ENCODE measurements at places on chromosomes 7 and 10.

GRCh38 chr10:13632884-13633440 lies 46.2 kb downstream of the PRPF18 start:
- no peak for DNase-seq

- DNase-seq: no peak
Measured at GRCh38 chr10:30111340-30112022, 52.1 kb upstream of the JCAD start.

DNA sequence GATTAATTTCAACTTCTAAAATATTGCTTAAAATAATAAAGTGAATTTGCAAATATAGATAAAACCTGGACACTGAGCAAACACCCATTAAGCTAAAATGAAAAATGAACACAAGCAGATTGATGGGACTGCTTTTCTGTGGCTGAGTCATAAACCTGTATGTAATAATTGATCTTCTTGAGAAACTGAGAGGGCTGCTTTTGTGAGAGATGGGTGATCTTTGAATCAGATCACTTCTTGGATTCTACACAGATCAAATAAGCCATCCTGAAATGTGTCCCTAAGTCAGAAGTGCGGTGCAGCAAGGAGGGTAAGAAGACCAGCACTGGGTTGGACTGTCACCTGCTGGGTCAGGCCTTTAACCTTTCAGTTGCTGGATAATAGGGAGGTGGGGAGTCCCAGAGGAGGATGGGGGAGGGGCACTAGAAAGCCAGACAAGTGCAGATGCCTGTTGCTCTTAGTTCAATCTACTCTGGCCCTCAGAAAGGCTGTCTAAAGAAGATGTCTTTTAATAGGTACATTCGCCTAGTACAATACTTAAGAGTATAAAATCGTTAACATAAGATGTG lies 178.2 kb upstream of the NAMPT start:
- no peak for DNase-seq

GRCh38 chr7:151537818-151538561 lies 18.3 kb upstream of the RHEB start:
- DNase-seq: no peak

GRCh38 chr7:134495546-134495945 lies 31.8 kb upstream of the AKR1B10 start:
- DNase-seq: no peak

- DNase-seq: no peak
Measured at GRCh38 chr10:89309156-89310055, 7.6 kb downstream of the IFIT2 start.

DNA sequence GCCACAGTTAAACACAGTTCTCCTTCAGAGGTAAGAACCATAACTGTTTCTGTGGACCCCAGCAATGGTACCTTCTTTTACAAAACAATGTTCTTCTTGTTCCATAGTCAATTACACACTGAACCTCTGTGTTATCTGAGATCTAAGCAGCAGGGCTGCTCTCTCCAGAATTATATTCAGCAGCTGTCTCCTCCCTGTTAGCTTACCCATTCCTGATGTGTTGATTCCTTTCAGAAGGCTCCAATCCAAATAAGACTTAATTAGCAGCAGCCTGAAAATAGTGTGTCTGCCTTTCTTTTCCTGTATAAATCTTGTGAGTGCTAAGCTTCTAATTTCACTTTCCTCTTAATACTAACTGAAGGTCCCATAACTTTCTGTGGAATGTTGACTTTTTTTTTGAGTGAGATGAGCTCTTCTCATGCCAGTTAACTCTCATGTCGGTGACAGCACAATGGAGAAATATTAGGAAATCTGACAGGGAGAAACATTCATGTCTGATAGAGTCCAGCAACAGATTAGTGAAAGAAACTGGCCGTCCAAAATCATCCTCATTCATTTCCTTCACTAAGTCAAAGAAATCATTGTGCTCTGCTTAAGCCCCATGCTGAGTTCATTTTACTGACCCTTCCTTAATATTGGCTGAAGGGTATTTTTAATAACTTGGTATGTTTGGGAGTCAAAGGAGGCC lies 226.5 kb downstream of the PRKG1 start:
- DNase-seq: no peak

DNA sequence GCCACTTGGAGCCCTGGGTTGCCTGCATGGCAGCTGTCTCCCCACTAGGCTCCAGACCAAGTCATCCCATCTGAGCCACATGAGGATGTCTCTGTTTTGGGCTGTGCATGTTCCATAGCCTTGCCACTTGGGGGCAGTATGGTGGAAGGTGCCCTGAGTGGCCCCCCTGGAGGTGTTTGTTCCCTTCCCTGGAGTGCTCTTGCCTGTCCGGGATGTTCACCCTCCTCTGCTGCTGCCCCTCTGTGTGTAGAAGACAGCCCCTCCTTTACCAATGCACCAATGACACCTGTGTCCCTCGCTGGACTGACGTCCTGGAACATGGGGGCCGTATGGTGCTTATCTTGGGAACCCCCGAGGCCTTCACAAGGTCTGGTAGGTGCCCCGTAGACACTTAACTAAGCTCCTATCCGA lies 100.2 kb downstream of the ACTR3B start:
- DNase-seq: no peak

- no peak for DNase-seq
Measured at GRCh38 chr10:51124852-51125251, 50.6 kb downstream of the PRKG1 start.

GRCh38 chr7:37052705-37053104 lies 328.4 kb upstream of the AOAH start:
- DNase-seq: no peak

DNA sequence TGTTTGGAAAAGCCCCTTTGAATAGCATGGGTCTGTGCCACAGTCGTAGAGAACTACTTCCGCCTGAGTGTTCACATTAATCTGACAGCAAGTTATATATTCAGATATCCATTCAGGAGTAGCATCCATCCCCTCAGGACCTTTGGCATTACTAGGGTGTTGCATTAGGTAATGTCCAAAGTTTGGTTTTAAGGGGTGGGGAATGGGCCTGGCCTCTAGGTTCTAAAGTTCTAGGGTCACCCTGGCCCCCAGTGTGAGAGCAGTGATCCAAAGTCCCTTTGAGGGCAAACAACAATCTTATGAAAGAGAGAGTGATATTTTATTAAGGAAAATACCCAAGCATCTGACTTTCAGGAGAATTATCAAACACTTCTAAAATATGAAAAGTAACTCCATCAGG lies 12.3 kb downstream of the MCM10 start:
- no peak for DNase-seq

DNA sequence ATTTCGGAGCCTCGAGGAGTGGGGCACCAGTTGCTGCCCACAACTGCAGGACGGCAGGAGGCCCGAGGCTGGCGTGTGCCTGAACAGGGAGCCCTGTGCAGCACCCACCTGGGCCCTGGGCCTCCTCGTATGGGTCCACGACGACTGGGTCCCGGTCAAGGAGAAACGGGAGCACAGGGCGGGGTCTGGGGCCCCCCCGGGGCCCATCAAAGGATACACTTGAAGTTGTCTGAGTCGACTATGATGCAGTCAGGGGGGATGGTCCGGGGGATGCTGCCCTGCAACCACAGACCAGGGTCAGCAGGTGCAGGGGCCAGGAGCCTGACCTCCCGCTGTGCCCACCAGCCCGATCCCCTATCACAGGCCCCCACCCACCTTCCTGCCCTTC lies 28.5 kb upstream of the NKX6-2 start:
- DNase-seq: no peak

DNA sequence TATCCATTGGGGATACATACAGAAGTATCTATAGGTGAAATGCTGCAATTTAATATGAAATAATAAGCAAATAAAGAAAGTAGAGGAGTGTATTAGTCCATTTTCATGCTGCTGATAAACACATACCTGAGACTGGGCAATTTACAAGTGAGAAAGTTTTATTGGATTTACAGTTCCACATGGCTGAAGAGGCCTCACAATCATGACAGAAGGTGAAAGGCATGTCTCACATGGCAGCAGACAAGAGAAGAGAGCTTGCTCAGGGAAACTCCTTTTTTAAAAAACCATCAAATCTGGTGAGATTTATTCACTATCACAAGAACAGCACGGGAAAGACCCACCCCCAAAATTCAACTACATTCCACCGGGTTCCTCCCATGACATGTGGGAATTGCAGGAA lies 82.8 kb upstream of the TRIM24 start:
- no peak for DNase-seq

- no peak for DNase-seq
Measured at GRCh38 chr10:46998595-46998994, 87.4 kb downstream of the PTPN20 start.

DNA sequence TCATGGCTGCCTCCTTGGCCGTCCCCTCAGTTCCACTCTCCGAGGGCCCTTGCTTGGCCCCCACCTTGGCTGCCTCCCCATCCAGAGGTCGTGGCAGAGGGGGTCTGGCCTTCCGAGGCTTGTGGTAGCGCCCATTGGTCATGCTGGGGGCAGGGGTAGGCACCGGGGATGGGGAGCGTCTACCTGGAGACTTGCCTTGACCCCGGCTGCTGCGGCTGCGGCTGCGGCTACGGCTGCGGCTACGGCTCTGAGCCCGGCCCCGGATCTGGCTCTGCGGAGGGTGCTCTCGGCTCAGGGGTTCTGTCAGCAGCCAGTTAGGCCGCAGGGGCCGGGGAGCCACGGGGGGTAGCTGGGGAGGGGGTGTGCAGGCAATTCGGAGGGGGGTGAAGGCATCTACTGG lies 10.7 kb downstream of the LZTS2 start:
- no peak for DNase-seq

GRCh38 chr10:107056182-107056581 lies 108.3 kb downstream of the SORCS1 start:
- DNase-seq: no peak

- no peak for DNase-seq
Measured at GRCh38 chr10:99412099-99412498, 18.3 kb downstream of the GOT1 start.

Measured in stimulated activated CD8-positive, alpha-beta memory T cell treated with anti-CD3 and anti-CD28 coated beads, Interleukin-4, amount 100 ng/mL, for 1 hour (primary cell).